ENCODE measurements at places on chromosomes 2 and 18. TPM values are rescaled to one million over a fixed set of nuclear protein-coding genes. Genes with fewer than 3 reads are reported as not detected.

DNA sequence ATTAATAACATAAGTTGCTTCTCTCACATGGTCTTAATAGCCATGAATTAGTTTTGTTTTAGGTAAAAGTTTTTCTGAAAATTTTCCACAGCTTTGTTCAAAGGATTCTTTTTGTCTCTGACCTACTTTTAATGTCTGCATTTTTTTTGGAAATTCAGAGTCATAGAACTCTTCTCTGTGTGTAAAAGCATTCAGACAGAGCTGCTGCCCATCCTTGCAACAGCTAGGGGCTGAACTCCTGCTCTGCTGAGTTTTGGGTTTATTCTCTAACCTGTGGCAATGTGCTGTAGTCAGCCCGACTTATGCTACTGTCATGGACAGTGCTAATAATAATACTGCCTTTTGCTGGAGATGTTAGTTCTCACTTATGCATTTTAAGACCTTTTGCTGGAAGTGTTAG, 44.1 kb downstream of the RALBP1 start:
- DNase-seq, result no peak

Gene GEN1
- total RNA-seq, result 7.0 TPM

Gene REG3G
- total RNA-seq, result not detected

Gene PIEZO2
- 51.0 TPM for total RNA-seq

Gene CLEC4F
- total RNA-seq, result 0.10 TPM

GRCh38 chr2:23385351-23385747, 370 bp downstream of the KLHL29 start:
- DNase-seq, result no peak

GRCh38 chr18:44758861-44759631, 78.4 kb downstream of the SETBP1 start:
- DNase-seq, result no peak

Gene CRACDL
- 1.1 TPM for total RNA-seq

DNA sequence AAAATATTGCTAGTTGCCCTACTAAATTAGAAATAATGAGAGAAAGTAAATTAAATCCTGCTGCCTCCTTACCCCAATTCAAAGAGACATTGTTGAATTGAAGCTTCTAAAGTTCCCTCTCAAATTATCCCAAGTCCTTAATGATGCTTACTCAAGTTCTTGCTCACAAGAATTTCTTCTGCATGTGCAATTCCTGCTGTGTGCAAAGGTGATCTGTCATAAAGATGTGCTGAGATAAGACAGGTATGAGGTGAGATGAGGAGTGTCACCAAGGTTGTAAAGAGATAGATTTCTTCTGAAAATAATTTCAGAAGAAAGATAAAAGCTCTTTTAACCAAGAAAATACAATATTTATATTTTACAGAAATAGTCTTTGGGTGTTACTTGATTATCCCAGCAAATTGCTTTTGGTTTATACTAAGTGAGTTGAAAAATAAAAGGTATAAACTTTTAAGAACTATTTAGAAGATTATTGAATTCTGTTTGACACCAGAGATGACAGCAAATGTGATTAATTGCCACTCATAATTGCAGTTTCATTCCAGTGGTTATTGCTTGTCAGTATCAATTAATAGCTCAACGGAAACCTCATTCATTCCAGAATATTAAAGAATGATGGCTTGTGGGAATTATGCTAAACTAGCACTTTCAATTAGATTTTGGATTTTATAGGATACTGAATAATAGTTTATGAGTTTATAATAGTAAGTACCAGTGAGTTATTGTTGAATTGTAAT, 674.3 kb downstream of the STK39 start:
- no peak for DNase-seq

Gene EVX2
- not detected for total RNA-seq

Gene BIRC6
- total RNA-seq, result 191 TPM

DNA sequence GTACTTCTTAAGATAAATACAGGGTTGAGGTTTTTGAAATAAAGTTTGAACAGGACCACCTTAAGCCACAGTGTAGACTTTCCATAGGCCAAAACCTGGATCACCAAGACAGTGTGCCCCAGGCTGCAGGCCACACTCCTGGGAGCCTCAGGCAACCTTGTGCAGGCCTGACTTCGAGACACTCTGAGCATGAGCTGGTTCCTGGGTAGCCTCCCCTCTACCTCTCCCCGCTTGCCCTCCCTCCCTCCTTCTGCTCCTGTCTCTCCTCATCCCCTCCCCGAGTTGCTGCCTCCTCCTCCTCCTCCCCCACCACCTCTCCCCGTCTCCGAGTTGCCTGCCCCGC, 10.6 kb upstream of the PROC start:
- DNase-seq, result no peak

GRCh38 chr18:8049147-8049546, 482.0 kb downstream of the PTPRM start:
- DNase-seq, result no peak

- no peak for DNase-seq
Measured at GRCh38 chr2:232979871-232980461, 33.1 kb downstream of the NGEF start.

DNA sequence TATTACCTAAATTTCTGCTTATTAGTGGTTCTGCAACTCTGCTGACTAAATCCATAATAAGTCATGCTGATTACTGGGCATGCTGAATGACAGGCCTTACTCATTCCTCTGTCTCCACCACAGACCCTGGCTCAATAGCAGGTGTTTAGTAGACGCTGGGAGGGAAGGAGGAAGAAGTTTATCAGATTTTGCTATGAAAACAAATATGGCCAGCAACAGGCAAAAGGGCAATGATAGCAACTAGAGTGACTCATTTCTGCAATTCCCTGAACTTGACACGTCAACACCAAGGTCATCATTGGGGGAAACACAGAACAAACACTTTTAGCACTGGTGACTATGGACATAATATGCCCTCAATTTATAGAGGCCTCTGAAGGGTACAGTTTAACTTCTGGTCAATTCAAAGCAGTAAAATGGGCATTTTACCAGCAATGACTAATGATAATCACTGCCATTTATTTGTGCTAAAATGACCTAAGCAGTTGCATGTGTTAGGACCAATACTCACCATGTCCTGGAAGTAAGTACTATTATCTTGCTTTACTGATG, 35.2 kb downstream of the TMEM163 start:
- no peak for DNase-seq

GRCh38 chr2:206275312-206276055, 1.0 kb downstream of the ZDBF2 start:
- DNase-seq, result peak; percentile 11

DNA sequence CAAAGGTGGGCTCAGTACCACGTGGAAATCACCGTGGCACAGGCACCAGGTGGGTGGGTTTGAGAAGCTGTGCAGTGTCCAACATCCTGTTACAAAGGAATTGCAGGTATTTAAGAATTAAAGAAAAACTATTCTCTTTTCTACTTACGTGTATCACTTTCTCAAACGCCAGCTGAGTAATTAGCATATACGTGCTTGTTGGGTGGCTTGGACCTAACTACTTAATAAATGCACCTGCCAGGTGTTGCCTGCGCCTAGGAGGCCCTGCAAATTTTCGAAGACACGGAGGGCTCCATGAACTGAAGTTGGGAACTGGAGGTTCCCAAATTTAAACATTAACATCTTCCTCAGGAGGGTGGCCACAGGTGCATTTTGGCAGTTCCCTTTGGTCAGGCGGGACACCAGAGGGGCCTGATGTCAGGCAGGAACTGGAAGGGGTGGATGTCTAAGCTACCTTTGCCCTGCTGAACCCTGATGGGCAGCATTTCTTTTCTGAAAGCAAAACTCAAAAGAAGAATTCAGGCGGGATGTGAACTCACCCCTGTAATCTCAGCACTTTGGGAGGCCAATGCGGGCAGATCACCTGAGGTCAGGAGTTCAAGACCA, 84.8 kb downstream of the HS6ST1 start:
- no peak for DNase-seq

DNA sequence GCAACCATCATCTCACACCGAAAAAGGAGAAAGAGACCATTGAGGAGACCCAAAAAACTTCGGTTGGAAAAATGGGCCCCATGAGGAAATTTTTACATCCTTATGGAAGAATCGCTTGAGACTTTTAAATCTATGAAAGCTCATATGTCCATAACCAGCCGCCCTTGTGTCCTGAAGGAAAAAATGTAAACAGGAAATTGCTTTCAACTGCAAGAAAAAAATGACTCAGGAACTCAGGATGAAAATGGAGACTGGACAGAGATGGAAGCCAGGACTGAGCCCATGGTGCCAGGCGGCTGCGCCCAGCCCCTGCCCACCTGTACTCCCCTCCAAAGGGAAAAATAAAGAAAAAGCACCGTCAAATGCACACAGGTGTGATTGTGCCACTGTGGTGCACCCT, 81.5 kb upstream of the SLC66A3 start:
- DNase-seq, result no peak

DNA sequence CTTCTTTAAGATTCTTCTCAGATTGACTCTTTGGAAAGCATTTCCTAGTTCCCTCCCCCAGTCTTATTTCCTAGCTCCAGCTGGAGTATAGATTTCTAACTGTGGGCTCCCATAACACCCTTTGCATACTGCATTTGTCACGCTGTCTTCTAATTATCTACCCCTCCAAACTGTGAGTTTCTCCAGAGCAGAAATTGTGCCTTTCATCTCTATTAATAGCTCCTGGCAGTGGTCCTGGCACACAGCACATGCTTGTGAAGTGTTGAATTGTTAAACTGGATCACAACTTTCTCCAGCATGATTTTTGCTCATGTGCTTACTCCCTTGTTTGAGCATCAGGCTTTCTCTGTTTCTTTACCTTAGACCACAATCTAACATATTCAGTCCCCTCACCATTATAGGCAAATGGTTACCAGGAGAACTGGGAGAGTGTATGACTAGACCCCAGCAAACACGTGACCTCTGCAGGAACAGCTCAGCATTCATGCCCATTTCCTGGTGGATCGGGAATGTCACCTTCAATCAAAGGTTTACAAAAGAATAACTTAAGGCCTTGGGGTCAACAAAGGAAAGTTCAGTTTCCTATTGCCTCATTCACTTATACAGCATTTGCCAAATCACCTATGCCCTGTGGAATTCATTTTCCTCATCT, 175.7 kb upstream of the TANK start:
- peak; percentile 21 for DNase-seq

GRCh38 chr2:102522890-102523289, 49.9 kb downstream of the SLC9A4 start:
- DNase-seq, result no peak

DNA sequence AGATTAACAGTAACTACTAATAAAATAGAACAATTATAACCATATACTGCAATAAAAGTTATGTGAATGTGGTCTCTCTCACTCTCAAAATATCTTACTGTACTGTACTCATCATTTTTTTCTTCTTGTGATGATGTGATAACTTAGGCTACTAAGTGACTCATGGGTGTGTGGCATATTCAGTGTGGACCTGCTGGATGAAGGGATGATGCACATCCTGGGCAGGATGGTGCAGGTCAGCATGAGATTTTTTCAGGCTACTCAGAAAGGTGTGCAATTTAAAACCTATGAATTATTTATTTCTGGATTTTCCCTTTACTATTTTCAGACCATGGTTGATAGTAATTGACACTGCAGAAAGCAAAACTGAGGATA, 90.7 kb downstream of the NCKAP5 start:
- DNase-seq, result no peak

Gene REG1B
- total RNA-seq, result not detected

Gene SF3B1
- 319 TPM for total RNA-seq

GRCh38 chr18:40832362-40832761, 1122.7 kb upstream of the PIK3C3 start:
- no peak for DNase-seq

Gene TTC39C
- 42.6 TPM for total RNA-seq
